NCI-H524 (cell line): ENCODE measurements at places on chromosomes 1 and 21.

- DNase-seq = no peak
Observed at GRCh38 chr21:39079617-39080016, 103.6 kb downstream of the PSMG1 start.

DNA sequence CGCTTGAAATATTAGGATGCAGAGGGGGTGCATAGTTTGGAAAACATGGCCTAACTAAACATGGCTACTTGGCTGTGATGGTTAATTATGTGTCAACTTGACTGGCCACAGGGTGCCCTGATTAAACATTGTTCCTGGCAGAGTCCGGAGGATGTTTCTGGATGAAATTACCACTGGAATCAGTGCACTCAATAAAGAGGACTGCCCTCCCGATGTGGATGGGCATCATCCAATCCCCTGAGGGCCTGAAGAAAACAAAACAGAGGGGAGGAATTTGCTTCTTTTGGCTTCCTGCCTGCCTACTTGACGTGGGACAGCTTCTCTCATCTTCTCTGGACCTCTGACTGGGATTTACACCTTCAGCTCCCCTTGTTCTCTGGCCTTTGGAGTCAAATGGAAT is 79.1 kb upstream of the KCNE2 start:
- no peak for DNase-seq

DNA sequence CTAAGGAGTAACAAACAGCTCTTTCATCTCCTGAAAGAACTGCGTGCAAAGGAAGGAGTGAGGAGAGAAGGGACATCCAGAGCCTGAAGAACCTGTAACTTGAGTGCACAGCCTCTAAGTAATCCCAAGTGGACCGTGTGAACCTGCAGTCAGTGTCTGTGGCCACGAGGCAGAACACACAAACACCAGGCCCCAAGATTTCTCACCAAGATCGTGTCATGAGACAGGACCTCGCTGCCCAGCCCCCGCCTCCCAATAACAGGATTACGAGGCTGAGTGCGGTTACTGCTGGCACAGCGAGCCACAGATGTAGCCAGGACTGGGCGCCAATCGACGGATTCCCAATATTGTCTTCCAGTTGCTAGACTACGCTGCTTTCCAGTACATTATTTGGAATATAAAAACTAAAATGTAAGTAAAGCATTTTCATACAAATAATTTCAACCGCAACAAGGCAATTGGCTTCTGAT is 101.3 kb upstream of the SLC25A33 start:
- no peak for DNase-seq

GRCh38 chr1:3963554-3963953 is 63.5 kb upstream of the C1orf174 start:
- DNase-seq = no peak

DNA sequence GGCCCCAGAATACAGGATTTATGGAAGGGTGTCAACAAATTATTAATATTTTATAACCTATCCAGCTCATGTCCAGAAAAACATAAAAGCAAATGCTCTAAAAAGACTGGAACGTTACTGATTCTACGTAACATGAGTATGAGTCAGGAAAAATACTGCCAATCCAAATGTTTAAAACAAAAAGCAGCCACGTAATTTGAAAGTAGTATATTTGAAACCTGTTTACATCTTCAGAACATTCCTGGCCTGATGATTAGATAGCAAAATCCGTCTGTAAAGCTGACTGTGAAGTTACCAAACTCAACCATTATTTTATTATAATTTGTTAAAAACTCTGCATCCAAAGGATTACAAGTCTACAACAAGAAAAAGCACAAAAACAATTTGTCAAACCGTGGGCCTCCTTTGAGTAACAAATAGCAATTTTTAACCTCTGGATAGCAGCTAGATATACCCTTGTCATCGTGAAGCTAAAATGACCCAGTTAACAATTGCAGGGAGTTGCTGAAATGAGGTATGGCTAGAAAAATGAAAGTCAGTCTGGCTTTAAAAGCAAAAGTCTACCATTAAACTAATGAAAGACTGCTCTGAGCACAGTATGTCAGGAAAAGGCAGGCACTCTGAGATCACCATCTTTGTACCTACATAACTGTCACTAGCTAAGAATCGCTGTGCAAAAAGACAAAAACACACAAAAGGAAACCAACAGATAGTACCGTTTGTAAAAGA is 1.2 kb downstream of the UBR4 start:
- no peak for DNase-seq

GRCh38 chr21:17491716-17492414 is 21.0 kb upstream of the CXADR start:
- no peak for DNase-seq

DNA sequence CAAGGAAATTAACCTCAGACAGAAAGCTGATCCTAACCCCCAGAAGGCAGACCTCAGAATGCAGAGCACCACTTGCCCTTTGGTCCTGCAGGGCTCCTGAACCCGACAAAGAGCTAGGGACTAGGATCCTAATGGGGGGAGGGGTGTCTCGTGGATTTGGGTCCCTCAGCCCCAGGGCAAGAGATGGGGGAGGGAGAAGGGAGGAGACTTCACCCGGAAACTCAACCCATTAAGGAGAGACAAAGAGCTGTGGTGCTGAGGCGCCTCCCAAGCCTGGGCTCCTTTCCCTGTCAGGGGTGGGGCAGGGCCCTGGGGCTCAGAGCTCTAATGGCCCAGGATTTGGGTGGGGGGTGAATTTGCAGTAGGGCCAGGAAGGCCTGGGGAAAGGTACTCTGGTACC is 2.9 kb downstream of the NECTIN4 start:
- DNase-seq = no peak

DNA sequence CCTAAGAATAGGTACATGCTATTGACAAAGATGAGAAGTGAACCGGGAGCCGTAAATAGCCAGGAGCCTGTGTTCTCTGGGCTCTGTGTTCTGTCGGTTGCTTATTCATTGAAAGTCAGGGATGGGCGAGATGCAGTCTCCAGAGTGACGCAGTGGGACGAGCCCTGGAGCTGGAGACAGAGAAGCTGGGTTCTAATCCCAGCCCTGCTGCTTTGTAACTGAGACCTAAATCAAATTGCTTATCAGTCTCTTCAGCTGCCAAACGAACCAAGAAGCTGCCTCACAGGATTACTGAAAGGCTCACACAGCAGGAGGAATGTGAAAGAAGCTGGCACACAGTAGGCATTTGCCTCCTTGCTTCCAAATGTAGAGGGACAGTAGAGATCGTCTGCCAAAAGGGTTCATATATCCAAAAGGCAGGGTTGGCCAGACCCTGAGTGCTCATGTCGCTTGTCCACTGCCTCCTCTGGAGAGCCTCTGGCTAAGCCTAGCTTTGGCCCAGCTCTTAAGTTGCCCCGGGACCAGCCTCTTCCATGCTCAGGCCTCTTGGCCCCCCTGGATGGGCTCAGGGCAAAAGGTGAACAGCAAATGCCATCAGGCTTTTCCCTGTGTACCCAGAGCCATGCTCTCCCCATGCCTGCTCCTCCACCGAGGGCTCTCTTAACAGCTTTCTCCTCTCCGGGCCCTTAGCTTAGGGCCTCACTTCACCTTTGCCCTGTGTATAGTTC is 134.2 kb upstream of the IPO9 start:
- no peak for DNase-seq

DNA sequence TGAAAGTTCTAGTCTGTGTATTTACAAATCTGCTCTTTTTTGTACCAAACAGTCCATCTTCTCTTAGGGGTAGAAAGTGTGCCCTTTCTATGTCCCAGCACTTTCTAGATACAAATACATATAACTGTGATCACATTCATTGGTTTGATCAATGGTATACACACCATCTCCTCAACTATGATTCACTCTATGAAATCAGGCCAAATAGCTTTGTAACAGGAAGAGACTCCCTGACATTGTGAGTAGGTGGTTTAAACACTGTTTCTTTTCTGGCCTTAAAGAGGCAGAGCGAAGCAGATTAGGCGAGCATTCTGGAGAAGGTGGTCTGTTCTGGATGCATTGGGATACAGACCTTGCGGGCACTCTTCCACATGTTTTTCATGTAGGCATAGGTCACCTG is 39.3 kb upstream of the EXOSC10 start:
- DNase-seq = no peak

DNA sequence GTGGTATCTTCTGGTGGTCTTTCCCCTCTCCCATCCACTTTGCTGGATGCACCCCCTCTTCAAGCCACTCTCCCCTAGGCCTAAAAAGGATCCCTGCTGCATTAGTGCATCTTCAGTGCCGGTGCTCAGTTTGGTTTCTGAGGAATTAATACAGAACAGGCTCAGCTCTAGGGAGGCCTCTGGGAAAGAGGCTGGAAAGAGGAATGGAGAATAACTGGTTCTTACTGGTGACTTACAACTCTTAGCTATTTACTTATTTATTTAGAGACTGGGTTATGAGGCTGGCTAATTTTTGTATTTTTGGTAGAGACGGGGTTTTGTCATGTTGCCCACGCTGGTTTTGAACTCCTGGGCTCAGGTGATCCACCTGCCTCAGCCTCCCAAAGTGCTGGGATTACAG is 19.0 kb downstream of the MFN2 start:
- no peak for DNase-seq

DNA sequence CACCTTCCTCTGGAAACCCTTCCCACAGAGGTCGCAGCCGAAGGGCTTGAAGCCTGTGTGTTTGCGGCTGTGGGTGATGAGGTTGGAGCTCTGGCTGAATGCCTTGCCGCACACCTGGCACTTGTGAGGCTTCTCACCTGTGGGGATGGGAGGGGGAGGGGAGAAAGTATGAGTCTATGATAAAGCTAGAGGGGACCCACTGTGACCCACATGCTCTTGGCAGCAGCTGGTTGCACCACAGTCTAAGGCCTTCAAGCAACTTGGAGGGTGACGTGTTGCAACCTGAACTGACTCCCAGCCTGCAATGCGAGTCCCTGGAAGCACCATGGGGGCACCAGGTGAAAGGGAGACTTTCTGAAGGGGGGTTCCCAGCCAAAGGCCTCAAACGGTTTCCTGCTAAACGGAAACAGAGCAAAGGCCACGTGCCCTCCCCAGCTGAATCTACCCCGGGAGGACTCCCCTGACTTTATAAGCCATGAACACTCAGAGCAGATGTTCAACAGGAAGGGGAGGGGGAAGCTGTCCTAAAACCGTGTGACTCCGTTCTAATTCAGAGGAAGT is 10.6 kb downstream of the GFI1 start:
- DNase-seq = peak; percentile 72

GRCh38 chr1:94160811-94161210 is 39.9 kb upstream of the ABCA4 start:
- peak; percentile 96 for DNase-seq

DNA sequence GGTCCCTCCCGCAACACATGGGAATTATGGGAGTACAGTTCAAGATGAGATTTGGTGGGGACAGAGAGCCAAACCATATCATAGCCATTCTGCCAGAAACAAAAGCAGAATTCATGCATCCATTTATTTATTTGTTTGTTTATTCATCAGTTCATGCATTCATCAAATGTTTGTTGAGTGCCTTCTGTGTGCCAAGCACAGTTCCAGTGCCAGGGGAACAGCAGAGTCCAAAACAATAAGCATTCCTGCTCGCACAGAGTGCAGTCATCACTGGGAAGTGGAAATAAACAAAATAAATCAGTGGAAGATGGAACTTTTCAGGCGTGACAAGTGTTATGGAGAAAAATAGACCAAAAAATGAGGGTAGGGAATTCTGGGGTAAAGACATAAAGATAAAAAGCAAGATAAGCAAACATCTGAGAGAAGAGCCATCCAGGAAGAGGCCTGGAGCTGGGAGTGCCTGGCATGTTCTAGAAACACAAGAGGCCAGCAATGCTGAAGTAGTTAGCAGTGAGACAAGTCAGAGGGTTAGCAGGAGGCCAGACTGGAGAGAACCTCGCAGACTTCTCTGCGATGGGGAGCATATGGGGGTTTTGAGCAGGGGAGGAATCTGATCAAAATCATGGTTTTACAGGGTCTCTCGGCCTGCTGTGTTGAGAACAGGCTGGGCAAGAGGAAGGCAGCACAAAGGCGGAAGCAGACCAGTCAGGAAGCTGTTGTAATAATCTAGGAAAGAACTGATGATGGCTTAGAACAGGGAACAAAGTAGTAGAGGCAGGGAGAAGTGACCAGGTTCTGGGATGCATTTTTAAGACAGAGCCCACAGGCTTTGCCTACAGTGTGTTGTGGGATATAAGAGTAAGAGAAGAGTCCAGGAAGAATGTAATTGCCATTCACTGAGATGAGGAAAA is 113.2 kb downstream of the GLUL start:
- no peak for DNase-seq

DNA sequence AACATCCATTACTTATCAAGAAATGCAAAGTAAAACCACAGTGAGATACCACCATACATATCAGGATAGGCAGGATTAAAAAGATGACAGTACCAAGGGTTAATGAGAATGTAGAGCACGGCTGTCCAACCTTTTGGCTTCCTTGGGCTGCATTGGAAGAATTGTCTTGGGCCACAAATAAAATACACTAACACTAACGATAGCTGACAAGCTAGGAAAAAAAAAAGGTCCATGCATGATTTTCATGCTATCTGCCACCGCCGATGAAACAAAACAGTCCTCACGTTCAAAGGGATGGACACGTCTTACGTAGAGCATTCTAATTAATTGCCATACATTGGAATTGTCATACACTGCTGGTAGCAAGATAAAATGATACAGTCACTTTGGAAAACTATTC is 14.3 kb downstream of the BACH1 start:
- no peak for DNase-seq

- no peak for DNase-seq
Observed at GRCh38 chr1:29772584-29773100, 536.3 kb downstream of the PTPRU start.

DNA sequence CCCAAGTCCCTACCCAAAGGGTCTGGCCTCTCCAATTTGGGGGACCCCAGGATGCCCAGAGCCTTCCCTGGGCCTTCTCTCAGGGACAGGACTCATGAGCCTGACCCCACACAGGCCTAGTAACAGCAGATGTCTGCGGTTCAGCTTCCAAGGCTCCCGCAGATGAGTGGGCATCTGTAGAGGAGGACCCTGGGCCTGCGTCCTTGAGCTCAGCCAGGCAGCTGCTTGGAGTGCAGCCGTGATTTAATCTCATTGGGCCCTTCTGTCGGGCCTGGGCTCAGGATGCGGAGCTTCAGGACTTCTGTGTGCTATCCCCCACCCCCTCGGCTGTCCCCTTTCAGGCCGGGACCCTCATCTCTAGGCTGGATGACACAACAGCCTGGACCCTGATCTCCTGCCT is 35.4 kb downstream of the IGSF21 start:
- peak; percentile 93 for DNase-seq

DNA sequence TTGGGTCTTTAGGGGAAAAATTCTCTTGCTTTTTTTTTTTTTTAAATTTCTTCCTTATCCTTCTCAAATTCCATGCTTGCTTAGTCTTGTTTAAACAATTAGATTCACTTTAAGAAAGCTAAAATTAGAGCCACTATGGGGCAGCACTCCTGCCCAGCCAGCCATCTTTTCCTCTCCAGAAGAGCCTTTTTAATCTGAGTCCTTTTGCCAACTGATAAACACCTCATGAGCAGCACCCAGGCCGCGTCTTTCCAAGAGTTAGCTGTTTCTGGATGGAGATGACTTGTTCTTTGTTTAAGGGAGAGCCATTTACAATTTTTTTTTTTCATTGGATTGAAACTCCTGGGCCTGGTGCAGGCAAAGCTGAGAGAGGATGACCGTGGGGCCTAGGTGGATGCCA is 53.3 kb upstream of the TSPAN2 start:
- peak; percentile 14 for DNase-seq

- DNase-seq = no peak
Observed at GRCh38 chr1:220113136-220113695, 19.3 kb downstream of the IARS2 start.
